ENCODE measurements at places on chromosomes 3 and 15. TPM values are rescaled to one million over a fixed set of nuclear protein-coding genes. Genes with fewer than 3 reads are reported as not detected.

The PRR20G gene
- not detected for polyA plus RNA-seq

The SEMA3G gene
- polyA plus RNA-seq, result 0.02 TPM

The GP9 gene
- not detected for polyA plus RNA-seq

The PCOLCE2 gene
- polyA plus RNA-seq, result 16.1 TPM

The MUSTN1 gene
- 3.2 TPM for polyA plus RNA-seq

The ZNF654 gene
- polyA plus RNA-seq, result 6.5 TPM

The PIK3CA gene
- 20.8 TPM for polyA plus RNA-seq

The CLDN18 gene
- polyA plus RNA-seq, result not detected

The CELF6 gene
- not detected for polyA plus RNA-seq

The CHL1 gene
- 0.01 TPM for polyA plus RNA-seq

The SLC22A13 gene
- 0.05 TPM for polyA plus RNA-seq

The GABRR3 gene
- not detected for polyA plus RNA-seq

The SUSD5 gene
- 0.75 TPM for polyA plus RNA-seq

The AGBL1 gene
- polyA plus RNA-seq, result not detected

The CCR3 gene
- 0.16 TPM for polyA plus RNA-seq

The ATP8B4 gene
- polyA plus RNA-seq, result 3.5 TPM

The CP gene
- 0.03 TPM for polyA plus RNA-seq

The KIF23 gene
- polyA plus RNA-seq, result 53.2 TPM

The PPP1R2 gene
- 22.0 TPM for polyA plus RNA-seq

The RAD54L2 gene
- polyA plus RNA-seq, result 7.6 TPM

The HDGFL3 gene
- polyA plus RNA-seq, result 59.1 TPM

The C3orf22 gene
- polyA plus RNA-seq, result not detected

The AP4E1 gene
- polyA plus RNA-seq, result 7.3 TPM

The MAP2K5 gene
- polyA plus RNA-seq, result 5.7 TPM

The CACNA1D gene
- polyA plus RNA-seq, result 0.33 TPM

The ADAMTS9 gene
- 0.69 TPM for polyA plus RNA-seq

The RTP1 gene
- polyA plus RNA-seq, result not detected
